KG1 (cell line): ENCODE measurements at places on chromosomes 7 and 10.

- no peak for DNase-seq
These were observed 216.3 kb downstream of the SDK1 start for GRCh38 chr7:3517344-3517743.

GRCh38 chr7:95427166-95427565 lies 7.7 kb downstream of the PON2 start:
- no peak for DNase-seq

- no peak for DNase-seq
These were observed 61.7 kb downstream of the ICA1 start for GRCh38 chr7:8200316-8200715.

GRCh38 chr10:127174866-127175265 lies 21.5 kb downstream of the INSYN2A start:
- no peak for DNase-seq

DNA sequence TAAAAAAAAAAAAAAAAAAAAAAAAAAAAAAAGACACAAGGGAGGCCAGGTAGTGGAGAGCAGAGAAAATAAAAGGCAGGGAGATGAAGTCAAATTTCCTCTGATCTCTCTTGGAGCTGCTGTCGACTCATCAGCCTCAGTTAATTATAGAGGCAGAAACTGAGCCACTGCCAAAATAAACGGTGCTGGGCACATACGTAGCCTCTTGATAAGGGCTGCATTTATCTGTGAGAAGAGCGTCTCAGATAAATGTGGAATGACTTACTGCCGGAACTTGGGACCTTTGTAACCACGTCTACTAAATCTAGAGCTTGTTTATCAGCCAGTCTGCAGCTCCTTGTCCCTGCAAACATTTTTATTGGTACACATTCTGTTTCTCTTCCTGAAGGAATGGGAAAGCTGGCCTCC lies 162.3 kb downstream of the BAMBI start:
- DNase-seq = no peak

GRCh38 chr7:94145602-94146001 lies 141.4 kb upstream of the BET1 start:
- DNase-seq = no peak

DNA sequence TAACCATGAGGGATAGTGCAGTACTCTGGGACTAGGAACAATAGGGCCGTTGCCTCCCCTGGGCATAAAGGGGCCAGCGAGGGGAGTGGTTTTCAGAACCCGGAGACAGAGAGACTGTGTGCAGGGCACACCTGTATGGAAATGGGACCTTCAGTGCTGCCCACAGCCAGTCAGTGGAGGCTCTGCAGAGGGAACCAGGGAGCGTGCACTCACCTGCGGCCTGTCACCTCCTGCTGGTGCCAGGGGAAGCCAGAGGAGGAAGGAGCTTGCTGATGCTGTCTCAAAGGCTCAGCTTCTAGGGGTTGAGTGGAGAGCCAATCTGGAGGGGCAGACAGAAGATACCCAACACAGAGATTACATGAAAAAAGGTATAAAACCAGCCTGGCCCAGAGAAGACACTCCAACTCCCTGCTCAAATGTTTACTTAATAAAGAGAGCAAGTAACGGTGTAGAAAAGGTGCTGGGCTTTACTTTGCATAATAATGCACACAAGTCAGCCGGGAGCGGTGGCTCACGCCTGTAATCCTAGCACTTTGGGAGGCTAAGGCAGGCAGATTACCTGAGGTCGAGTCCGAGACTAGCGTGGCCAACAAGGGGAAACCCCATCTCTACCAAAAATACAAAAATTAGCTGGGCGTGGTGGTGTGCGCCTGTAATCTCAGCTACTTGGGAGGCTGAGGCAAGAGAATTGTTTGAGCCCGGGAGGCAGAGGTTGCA lies 35.5 kb upstream of the WAPL start:
- DNase-seq = no peak

GRCh38 chr10:70433581-70434280 lies 7.8 kb downstream of the NODAL start:
- DNase-seq = no peak

DNA sequence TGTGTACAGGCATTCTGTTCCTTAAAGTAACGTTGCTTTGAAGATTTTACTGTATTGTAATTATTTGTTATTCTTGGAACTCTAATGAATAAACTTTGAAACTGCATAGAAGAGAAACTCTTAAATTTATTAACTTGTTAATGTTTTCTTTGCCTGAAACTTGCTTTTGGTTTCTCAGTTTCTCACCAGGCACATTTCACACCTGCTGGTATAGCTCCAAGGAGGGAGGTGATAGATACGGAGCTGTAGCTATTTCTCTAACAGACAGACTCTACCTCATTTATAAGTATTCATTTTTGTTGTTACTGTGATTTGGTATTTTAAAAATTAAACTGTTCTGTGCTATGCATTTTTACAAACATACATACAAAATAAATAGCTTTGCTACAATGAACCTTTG lies 32.7 kb downstream of the R3HCC1L start:
- no peak for DNase-seq

- no peak for DNase-seq
These were observed 575.2 kb downstream of the KCNMA1 start for GRCh38 chr10:77062381-77062780.

- no peak for DNase-seq
These were observed 36.2 kb upstream of the XPNPEP1 start for GRCh38 chr10:109959259-109960145.

- no peak for DNase-seq
These were observed 158.0 kb downstream of the CDH23 start for GRCh38 chr10:71554671-71555070.

GRCh38 chr10:64484811-64485330 lies 963.7 kb downstream of the REEP3 start:
- DNase-seq = no peak

GRCh38 chr7:158733775-158734494 lies 29.3 kb upstream of the NCAPG2 start:
- DNase-seq = no peak

DNA sequence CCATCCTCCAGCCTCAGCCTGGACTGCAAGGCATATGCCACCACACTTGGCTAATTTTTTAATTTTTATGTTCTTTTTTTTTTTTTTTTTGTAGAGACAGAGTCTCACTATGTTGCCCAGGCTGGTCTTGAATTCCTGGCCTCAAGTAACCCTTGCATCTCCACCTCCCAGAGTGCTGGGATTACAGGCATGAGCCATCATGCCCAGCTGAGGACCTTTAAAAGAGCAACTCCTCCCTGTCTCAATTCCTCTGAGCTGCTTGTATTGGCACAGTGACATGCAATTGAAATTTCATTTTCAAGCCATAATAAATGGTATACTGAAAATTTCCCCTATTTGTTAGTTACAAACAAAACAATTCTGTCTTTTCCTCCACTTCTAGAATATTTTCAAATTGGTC lies 19.5 kb downstream of the DNAJB9 start:
- no peak for DNase-seq

GRCh38 chr7:70347463-70348254 lies 749.4 kb downstream of the AUTS2 start:
- no peak for DNase-seq

- DNase-seq = no peak
These were observed 4.3 kb downstream of the LHPP start for GRCh38 chr10:124465777-124466488.

DNA sequence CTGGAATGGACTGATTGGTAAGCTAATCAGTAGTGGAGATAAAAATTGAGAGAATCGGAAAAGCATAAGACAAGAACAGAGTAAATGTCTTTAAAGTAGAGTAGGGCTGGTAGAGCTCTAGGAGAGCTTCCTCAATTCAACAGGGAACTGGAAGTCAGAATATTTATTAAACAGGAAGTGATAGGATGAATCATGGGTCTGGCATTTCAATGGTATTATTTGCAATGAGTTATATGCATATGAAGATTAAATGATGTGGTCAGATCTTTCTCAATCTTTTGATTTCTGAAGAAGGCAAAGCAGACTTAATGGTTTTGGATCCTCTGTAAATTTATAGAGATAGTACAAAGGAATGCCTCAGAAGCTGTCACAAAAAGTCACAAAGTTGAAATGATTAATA lies 349.0 kb downstream of the HPSE2 start:
- DNase-seq = no peak

GRCh38 chr10:113651021-113651420 lies 12.8 kb downstream of the NRAP start:
- DNase-seq = no peak

GRCh38 chr7:18903695-18904094 lies 213.7 kb downstream of the TWIST1 start:
- DNase-seq = no peak

GRCh38 chr7:78673272-78673671 lies 780.2 kb downstream of the MAGI2 start:
- no peak for DNase-seq

- no peak for DNase-seq
These were observed 160.3 kb downstream of the EGFR start for GRCh38 chr7:55178863-55179773.

DNA sequence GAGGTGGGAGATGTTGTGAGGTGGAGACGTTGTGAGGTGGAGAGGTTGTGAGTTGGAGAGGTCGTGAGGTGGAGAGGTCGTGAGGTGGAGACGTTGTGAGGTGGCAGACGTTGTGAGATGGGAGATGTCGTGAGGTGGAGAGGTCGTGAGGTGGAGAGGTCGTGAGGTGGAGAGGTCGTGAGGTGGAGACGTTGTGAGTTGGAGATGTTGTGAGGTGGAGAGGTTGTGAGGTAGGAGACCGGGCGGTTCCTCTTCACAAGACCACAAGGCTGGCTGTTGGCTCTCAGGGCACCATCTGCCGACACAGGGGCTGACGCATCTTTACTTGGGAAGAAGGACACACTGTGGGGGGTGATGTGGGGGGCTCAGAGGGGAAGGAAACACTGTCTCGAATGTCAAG lies 34.7 kb upstream of the SHH start:
- no peak for DNase-seq

- no peak for DNase-seq
These were observed 81.7 kb downstream of the KMT2C start for GRCh38 chr7:152354061-152354460.

GRCh38 chr10:57715233-57715632 lies 552.5 kb downstream of the IPMK start:
- DNase-seq = no peak

DNA sequence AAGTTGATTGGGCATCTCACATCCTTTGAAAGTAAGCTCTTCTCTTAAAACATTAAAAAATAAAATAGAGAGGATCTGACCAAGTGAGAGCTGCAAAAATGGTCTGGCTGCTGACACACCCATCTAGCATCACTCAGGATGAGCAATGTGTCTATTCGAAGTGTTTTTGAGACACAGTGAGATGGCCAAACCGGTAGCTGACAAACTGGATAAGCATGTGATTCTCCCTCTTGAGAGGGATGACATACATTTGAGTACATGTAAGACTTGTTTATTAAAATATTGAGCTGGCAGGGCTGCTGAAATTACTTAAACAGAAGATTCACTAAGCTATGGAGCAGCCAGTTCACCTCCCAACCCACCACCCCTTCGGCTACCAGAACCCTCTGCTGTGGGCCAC lies 333.9 kb downstream of the ADRA2A start:
- no peak for DNase-seq

DNA sequence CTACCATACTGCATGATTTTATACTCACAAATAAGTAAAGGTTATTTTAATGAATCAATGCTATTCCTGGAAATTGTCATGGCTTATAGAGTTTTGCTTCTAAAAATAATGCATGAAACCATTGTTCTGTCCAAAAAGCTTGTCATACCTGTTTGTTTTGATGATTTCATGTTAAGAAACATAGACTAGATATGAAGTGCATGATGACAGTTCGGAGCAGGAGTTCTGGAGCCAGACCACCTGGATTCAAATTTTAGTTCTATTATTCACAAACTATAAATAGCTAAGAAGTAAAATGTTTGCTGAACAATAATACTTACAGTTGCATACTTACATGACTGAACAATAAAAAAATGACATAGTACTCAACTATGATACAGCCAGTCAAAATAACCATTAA lies 107.0 kb upstream of the AKR1E2 start:
- DNase-seq = no peak

DNA sequence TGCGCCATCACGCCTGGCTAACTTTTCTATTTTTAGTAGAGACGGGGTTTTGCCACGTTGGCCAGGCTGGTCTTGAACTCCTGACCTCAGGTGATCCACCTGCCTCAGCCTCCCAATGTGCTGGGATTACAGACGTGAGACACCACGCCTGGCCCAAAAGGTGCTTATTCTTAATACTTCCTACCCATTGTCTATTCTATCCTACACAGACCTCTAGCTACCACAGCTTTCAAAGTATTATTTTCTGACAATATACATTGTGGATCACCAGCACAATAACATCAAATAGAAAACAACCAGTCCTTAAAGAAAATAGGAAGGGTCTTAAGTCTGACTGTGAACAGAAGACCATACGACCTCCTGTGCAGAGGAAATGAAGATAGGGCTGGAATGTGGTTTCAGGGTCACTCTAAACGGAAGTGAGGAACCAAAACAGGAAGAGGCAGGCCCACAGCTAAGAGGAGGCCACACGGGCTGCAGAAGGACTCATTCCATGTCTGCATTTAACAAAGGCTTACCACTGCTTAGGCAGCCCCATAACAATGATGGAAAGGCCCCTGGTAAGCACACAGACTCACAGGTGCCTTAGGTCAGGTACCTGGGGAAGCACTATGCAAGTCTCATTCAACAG lies 115.2 kb downstream of the ZFAND4 start:
- peak; percentile 73 for DNase-seq

- DNase-seq = peak; percentile 8
These were observed 73.8 kb downstream of the RBM20 start for GRCh38 chr10:110717781-110718589.

- no peak for DNase-seq
These were observed 177.7 kb downstream of the GNAT3 start for GRCh38 chr7:80334196-80334595.

DNA sequence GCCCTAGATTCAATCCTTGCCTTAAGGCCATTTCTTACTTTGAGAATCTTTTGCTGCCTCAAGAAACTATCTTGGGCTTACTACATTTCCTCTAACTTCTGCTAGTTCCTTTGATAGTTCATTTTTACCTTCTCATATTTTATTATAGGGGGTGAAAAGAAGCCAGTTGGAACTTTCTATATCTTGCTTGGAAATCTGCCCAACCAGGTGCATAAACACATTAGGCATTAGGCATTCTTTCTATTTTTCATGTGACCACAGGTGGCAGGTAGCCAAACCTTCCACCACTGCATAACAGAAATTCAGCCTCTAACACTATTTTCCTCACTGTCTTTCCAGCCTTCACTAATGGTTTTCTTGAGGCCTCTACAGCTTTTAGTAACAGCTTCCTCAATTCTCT lies 300.0 kb upstream of the SP8 start:
- no peak for DNase-seq

- DNase-seq = peak; percentile 91
These were observed 31.7 kb upstream of the EPC1 start for GRCh38 chr10:32378363-32379317.
